ENCODE measurements at places on chromosomes 13 and 19.
A peak's percentile ranks its signal among the peaks of the same experiment; 100 is the strongest.

DNA sequence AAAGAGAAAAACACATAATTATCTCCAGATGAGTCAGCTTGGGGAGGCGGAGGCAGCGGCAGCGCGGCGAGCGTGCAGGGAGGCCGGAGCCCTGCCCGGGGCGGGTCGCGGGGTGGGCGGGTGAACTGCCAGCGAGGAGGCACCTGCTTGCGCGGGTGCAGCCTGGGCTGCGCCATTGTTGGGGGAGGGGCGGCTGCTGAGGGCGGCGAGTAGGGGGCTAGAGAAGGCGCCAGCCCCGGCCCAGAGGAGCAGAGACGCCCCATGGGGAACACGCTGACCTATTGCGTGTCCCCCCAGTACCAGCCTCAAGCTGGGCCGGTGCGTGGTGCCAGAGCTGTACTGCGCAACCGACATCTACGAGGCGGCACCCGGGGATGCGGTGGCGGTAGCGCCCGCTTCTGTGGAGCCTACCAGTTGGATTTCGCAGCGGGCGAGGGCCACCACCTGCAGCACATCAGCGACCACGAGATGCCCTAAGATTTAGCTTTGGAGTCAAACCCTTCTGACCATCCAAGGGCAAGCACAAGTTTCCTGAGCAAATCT lies 16.7 kb downstream of the ZNF100 start:
- DNase-seq = peak; percentile 4

- DNase-seq = no peak
These were observed 36.6 kb upstream of the PEPD start for GRCh38 chr19:33558151-33558550.

DNA sequence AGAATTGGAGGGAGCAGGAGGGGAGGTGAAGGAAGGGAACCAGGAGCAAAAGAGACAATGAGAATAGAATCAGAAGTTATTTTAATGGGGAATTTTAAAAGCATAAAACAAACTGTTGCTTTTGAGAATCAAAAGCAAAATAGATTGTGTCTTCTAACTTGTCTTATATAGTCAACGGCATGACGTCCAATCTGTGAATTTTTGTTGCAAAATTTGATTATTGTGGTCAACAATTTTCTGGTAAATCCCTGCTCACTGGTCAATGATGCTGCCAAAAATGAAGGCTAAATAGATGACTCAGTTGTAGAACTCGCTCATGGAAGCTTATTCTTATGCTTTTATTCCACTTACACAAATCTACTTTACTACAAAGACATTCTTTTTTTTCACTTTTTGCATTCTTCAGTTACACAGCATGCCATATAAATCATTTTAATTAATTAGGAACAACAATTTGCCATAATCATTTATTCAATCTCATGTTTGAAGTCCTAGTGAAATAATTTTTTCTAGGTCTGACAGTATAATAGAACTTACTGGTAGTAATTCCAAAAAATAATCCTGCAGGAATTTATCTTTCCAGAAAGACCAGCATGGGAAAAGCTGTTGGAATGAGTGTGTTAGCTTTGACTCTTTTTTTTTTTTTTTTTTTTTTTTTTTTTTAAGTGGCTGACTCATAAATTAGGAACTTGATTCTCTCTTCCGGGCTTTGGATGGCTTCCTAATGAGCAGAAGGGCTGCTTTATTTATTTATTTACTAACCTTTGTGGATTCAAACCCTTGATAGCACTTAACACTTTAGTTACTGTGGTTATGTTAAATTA lies 256.9 kb downstream of the SPRY2 start:
- DNase-seq = no peak

GRCh38 chr19:7860714-7861618 lies 13.2 kb downstream of the PRR36 start:
- DNase-seq = no peak

- DNase-seq = peak; percentile 14
These were observed 845 bp downstream of the SPRY2 start for GRCh38 chr13:80339912-80340650.

DNA sequence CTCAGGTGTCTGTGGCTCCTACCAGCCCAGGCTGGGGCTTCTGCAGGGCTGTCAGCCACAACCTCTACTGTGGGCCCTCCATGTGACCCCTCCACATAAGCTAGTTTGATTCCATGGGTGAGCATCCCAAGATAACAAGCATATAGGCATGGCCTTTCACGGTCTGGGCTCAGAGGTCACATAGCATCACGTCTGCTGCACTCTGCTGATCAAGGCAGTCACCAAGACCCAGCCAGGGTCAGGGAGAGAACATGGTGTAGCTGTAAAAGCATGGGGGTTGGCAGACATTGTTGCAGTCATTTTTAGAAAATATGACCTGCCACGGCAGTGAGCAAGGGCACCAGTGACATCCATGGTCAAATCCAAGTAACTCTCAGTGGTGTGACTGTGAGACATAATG lies 698.8 kb downstream of the UQCRFS1 start:
- DNase-seq = no peak
